Suppressor macrophage treated with lipopolysaccharide for 4 hours (primary cell): ENCODE measurements at places on chromosomes 4 and X.

- no peak for DNase-seq
Measured at GRCh38 chr4:37023504-37023903, 221.0 kb upstream of the NWD2 start.

GRCh38 chrX:37942170-37942569 is 64.2 kb upstream of the SYTL5 start:
- DNase-seq = no peak

DNA sequence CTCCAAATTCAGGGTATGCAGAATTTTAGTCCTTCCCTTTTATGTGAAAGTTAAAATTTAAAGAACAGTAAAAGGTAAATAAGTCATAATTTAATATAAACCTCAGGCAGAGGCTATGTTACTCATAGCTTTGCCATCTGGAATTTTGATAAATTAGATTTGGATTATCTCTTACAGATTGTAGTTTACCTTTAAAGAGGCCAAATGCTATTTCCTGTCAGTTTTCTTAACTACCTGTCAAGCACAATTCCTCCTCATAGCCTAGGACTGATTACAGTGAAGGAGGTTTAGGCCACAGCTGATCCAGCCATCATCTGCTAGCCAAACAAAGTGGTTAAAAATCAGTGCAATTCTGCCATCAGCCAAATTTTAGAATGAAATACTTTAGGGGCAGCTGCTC is 128.1 kb downstream of the MFAP3L start:
- DNase-seq = no peak

DNA sequence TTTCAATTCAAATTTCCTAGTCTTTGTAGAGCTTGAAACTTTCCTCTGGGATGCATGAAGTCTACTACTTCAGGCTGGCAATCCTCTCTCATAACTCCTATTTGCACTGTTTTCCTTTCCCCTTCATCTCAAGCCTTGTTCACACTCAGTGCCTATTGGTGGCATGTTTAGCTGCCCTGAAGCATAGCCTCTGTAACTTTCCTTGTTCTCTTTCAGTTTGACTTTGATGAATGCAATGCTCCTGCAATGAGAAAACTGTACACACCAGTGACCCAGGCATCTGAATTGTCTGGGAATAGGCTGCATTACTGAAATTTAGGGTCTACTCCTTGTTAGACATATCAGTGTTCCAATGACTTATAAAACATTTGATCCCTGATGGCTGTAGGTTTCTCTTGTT is 81.7 kb downstream of the ANK2 start:
- no peak for DNase-seq

DNA sequence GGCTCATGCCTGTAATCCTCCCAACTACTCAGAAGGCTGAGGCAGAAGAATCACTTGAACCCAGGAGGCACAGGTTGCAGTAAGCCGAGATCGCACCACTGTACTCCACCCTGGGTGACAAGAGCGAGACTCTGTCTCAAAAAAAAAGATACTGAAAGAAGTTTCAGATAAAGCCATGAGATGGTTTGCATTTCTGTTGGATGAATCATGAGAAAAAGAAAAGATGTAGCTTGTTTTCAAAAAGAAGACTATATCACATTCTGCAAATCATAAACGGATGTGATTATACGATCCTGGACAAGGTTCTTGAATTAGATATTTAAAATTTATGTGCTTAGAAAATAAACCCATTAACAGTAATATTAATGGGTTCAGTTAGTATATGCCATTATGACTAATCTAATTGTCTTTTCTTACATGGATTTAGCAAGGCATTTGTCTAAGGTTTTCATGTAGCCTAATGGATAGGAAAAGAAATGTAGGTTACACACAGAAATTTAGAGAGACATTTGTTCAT is 345.9 kb downstream of the SLC7A11 start:
- no peak for DNase-seq

- DNase-seq = no peak
Measured at GRCh38 chr4:68850293-68850692, 34.5 kb downstream of the UGT2B10 start.

DNA sequence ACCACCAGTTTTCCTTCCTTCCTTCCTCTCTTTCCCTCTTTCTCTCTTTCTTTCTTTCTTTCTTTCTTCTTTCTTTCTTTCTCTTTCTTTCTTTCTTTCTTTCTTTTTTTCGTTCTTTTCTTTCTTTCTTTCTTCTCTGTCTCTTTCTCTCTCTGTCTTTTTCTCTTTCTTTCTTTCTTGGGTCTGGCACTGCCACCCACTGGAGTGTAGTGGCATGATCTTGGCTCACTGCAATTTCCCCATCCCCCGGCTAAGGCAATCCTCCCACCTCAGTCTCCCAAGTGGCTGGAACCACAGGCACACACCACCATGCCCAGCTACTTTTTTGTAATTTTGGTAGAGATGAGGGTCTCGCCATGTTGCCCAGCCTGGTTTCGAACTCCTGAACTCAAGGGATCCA is 51.6 kb upstream of the NHS start:
- no peak for DNase-seq

GRCh38 chrX:88991583-88992132 is 244.6 kb downstream of the CPXCR1 start:
- no peak for DNase-seq

- no peak for DNase-seq
Measured at GRCh38 chr4:36197501-36197900, 46.8 kb downstream of the ARAP2 start.

GRCh38 chr4:78057135-78057599 is at the start of gene FRAS1:
Gene FRAS1, plus strand, starts transcription at chr4:78057323. Its CDS starts 687 bp downstream, at chr4:78058010.
- no peak for DNase-seq

- no peak for DNase-seq
Measured at GRCh38 chr4:40378619-40379018, 43.5 kb downstream of the CHRNA9 start.

DNA sequence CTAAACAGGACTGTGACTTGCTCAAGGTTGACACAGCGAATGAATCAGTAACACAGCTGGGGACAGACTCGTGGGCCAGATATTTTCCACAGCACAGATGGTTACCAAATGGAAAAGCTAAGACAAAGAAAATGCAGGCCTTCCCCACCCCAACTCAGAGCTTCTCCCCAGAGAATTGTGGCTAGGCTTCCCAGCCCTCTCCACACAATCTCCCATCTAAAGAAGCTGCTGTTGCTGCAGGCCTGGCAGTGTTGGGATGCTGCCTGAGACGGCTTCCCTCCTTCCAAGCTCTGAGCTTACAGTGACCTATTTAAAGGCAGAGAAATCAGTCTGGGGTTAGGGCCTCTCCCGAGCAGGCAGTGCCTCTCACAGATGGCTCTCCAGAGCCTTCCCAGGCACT is 46.5 kb upstream of the PGRMC1 start:
- no peak for DNase-seq

- peak; percentile 81 for DNase-seq
Measured at GRCh38 chr4:168440442-168441264, 39.6 kb downstream of the DDX60L start.

DNA sequence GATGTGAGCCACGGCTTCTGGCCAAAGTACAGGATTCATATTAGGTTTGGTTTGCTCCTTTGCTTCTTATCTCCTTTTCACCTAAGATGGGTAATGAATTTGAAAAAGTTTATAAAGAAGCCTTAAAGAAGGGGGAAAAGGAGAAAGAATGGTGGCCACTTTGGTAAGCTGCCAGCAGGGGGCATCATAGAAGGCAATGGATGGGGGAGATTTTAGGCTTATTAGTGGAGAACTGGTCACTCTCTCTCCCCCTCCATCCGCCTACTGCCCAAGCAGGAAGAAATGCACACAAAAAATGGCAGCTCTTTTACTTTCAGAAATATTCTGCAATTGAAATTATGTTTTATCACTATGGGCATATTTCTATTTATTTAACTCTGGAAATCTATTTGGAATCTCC is 32.0 kb downstream of the SPARCL1 start:
- peak; percentile 24 for DNase-seq

DNA sequence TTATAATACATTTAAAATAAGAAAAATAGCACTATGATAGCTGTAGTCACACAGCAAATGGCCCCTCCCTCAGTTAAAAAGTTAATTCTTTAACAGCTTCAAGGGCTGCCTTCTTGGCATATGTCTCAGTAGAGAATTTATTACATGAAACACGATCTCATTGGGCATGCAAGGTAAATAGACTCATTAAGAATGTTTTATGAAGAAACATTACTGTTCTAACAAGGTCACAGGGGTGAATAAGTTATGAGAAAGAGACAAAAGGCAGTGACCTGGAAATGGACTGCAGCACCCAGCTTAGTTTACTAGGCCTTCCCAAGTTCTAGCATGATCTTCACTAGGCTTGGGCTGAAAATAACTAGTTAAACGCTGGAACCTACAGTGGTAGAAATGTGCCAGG is 277.7 kb downstream of the NR3C2 start:
- no peak for DNase-seq

GRCh38 chrX:40132751-40133150 is 35.0 kb upstream of the BCOR start:
- DNase-seq = no peak

DNA sequence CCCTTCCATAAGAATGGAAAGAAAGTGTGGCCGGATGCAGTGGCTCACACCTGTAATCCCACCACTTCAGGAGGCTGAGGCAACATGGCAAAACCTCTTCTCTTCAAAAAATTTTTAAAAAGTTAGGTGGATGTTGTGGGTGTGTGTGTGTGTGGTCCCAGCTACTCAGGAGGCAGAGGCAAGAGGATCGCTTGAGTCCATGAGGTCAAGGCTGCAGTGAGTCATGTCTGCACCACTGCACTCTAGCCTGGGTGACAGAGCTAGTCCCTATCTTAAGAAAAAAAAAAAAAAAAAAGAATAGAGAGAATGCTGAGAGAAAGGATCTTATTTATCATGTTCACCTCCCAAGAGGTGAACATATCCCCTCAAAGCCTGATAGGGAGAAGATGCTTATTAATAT is 492.1 kb upstream of the SMIM31 start:
- no peak for DNase-seq

- no peak for DNase-seq
Measured at GRCh38 chr4:40675166-40675565, 45.5 kb upstream of the RBM47 start.

- no peak for DNase-seq
Measured at GRCh38 chrX:18797141-18797540, 89.7 kb downstream of the PPEF1 start.

DNA sequence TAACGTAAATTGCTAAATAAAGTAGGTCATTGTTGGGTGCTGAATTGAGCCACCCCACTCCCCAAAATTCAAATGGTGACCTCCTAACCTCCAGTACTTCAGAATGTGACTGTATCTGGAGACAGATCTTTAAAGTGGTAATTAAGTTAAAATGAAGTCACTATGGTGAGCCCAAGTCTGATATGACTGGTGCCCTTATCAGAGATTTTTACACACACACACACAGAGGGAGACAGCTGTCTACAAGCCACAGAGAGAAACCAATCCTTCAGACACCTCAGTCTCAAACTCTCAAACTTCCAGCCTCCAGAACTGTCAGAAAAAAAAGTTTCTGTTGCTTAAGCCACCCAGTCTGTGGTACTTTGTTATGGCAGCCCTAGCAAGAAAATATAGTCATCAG is 879.2 kb upstream of the INTU start:
- no peak for DNase-seq

DNA sequence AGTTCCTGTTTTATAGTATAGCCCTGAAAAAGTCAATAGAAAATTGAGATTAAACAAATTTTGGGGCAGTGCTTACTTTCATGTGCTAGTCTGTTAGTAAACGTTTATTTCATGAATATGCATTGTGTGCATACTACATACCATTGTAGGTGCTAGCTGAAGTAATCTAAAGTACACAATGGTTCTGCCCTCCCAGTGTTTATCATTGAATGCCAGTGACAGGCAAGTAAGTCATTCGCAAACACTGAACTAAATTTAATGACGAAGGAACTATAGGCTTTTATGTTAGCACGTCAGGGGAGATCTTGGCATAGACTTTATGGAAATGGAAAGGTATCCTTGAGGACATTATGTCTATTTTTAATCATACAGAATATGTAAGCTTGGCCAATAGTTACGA is 426.9 kb upstream of the EPHA5 start:
- DNase-seq = no peak

DNA sequence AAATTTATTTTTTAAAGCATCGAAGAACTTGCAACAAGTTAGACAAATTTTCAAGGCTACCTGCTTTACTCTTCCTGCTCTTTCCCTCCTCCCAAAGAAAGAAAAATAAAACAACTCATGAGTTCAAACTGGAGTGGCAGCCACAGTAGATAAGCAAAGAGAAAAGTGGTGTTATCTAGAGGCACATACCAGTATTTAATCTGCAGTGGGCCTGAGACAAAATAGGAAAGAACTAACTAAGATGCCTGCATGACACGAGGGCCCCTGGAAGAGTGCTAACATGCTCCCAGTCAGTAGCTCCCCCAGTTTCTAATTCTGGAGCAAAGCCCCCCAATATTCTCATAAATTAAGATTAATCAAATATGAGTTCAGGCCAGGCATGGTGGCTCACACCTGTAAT is 7.9 kb downstream of the ARL9 start:
- DNase-seq = no peak

- no peak for DNase-seq
Measured at GRCh38 chrX:81021478-81021877, 180.2 kb downstream of the HMGN5 start.

DNA sequence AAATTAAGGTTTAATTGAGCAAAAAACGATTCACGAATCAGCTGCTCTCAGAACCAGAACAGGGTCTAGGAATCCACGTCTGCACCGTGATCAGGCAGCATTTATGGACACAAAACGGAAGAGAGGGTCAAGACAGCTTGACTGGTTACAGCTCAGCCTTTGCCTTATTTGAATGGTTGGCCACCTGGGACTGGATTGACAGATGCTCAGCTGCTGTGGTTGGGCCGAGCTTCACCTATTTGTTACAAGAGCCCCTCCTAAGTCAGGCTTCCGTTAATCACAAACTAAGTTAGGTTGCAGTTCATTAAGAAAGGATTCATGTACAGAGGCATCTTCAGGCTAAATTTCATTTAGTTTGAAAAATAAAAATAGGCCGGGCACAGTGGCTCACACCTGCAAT is 50.6 kb upstream of the MAN2B2 start:
- no peak for DNase-seq

- no peak for DNase-seq
Measured at GRCh38 chr4:128225148-128225547, 62.5 kb downstream of the PGRMC2 start.

- no peak for DNase-seq
Measured at GRCh38 chr4:109665783-109666485, 37.3 kb downstream of the CASP6 start.

GRCh38 chr4:13521047-13521446 is 23.3 kb downstream of the NKX3-2 start:
- DNase-seq = no peak

- no peak for DNase-seq
Measured at GRCh38 chr4:185718578-185719499, 93.2 kb downstream of the SORBS2 start.

- no peak for DNase-seq
Measured at GRCh38 chr4:170339522-170339921, 249.8 kb upstream of the AADAT start.

GRCh38 chr4:87360338-87360935 is 30.6 kb downstream of the HSD17B11 start:
- DNase-seq = no peak

DNA sequence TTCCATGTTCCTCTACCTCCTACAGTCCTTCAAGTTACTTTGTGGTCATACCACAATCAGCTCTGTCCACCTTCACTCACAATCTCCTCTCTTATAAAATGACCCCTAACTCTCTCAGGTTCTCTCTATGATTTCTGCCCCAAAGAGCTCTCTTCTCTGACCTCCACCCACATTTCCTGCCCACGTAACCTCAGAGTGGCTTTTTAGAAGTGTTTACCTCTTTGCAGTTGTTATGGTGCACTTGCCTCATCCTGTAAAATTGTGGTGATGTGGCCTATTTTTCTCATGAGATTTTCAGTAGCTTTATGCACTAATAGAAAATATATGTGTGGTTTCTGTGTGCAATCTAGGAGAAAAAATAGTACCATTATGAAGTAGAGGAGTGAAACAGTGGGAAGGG is 215.8 kb downstream of the PACRGL start:
- DNase-seq = no peak
